ENCODE measurements at places on chromosomes 13 and 19. TPM values are rescaled to one million over a fixed set of nuclear protein-coding genes. Genes with fewer than 3 reads are reported as not detected.

- DNase-seq: no peak
Observed at GRCh38 chr13:45295536-45295935, 45.4 kb downstream of the TPT1 start.

The NHLRC3 gene
- 8.4 TPM for polyA plus RNA-seq

DNA sequence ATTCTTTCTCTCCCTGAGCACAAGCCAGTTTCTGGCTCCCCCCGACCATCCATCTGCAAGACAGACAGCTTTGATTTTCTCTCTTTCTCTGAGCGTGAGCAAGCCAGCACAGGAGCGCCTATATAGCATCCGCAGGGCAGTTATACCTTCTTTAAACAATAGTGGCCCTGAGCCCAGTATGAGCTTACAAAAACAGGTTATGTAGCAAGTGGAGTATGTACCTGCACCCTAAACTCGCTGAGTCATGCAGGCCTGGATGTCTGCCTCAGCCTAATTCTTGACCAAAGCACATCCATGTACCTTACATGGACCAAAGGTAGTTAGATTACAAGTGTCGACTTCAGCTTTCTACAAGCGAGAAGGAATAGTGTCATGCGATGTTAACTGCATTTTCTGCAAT, 61.7 kb downstream of the RAP2A start:
- DNase-seq: no peak

GRCh38 chr19:55676383-55676782, 1.4 kb downstream of the EPN1 start:
- DNase-seq: no peak

The CD70 gene
- polyA plus RNA-seq: not detected

DNA sequence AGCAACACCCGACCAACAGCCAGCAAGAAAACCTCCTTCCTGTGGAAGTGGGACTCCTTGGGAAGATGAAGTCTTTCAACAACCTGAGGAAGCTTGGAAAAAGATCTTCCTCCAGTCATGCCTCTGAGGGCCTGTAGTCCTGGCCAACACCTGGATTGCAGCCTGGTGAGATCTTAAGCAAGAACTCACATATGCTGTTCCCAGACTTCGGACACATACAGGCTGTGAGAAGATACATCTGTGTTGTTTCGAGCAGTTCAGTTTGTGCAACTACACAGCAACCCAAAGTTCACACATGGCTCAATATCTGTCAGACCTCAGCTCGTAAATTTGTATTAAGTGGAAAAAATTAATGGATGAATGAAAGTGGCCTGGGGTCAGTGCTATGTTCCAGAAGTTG, 65.1 kb upstream of the UBAC2 start:
- DNase-seq: no peak

GRCh38 chr19:7959211-7959610, 15.7 kb upstream of the TIMM44 start:
- no peak for DNase-seq

- DNase-seq: no peak
Observed at GRCh38 chr13:21361123-21361522, 98.0 kb downstream of the ZDHHC20 start.

The PROZ gene
- 40.7 TPM for polyA plus RNA-seq

- no peak for DNase-seq
Observed at GRCh38 chr13:75251188-75251587, 230.8 kb downstream of the TBC1D4 start.

DNA sequence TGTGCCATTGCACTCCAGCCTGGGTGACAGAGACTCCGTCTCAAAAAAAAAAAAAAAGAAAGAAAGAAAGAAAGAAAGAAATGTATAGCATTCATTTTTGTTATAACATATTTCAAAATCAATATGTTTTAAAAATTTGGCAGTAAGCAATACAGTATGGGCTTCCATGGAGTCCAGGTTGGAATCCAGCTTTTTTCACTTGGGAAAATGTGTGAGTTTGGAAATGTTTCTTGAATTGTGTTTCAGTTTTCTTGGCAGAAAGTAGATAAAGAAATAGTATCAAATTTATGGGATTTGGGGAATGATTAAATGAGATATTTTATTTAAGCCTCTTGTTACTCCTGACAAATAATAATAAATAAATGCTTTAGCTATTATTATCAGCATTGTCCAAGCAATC, 225.6 kb downstream of the PCDH9 start:
- no peak for DNase-seq

The KIR2DL4 gene
- not detected for polyA plus RNA-seq

GRCh38 chr13:40187324-40187795, 479.1 kb downstream of the FOXO1 start:
- no peak for DNase-seq

DNA sequence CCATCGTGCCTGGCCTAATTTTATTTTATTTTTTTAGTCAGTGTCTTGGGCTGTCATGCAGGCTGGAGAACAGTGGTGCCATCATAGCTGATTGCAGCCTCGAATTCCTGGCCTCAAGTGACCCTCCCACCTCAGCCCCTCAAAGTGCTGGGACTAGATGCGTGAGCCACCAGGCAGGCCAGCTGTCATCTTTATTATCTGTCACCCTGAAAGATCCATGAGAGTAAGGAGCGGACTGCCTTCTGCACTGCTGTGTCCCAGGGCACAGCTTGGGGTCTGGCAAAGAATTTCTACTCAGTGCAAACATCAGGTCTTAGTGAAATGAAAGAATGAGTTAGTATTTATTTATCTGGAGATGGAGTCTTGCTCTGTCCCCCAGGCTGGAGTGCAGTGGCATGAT, 9.5 kb upstream of the TLE5 start:
- DNase-seq: no peak

The ZNF541 gene
- polyA plus RNA-seq: not detected

The SYDE1 gene
- polyA plus RNA-seq: 0.72 TPM

DNA sequence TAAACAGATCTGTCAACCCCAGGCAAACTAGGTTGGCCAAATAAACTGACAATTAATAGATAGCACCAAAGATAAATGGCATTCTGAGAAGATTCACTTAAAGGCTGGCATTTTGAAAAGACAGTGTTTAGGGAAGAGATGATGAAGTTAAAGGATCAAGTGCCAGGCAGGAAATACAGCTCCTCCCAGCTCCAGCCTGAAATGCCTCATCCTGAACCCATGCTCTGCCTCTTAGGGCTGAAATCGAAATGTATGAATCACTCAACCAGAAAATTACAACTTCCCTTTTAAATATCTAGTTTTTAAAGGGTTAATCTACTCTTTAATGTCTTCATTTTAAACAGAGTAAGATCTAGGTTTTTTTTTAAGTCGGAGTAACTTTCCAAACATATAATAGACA, 171.2 kb upstream of the UBL3 start:
- no peak for DNase-seq

The ZNF850 gene
- 0.20 TPM for polyA plus RNA-seq

DNA sequence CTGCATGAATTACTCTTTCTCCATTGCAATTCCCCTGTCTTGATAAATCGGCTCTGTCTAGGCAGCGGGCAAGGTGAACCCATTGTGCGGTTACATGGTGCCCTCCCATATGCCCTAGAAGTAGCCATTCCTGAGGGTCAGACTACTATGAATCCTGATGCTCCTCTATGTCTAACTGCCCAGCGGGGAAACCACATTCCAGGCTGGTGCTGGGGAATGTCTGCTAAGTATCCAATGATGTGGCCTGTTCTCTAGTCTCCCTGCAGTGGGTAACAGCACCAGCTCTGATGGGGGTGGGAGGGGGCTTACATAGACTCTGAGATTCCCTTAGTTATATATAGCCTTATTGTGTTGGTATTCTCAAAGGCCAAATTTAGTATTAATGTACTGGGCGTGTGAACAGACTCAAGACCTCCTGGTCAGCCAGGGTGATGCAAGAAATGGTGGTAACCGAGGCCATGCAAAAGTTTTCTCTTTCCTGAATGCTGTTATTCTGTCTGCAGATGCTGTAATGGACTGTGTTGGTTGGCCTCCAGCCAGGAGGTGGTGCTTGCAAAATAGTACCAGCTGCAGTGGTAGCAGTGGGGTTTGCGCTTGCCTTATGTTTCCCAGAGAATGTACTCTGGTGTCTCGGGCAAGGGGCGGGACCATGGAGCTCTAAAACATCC, 564.8 kb upstream of the SLITRK1 start:
- no peak for DNase-seq

DNA sequence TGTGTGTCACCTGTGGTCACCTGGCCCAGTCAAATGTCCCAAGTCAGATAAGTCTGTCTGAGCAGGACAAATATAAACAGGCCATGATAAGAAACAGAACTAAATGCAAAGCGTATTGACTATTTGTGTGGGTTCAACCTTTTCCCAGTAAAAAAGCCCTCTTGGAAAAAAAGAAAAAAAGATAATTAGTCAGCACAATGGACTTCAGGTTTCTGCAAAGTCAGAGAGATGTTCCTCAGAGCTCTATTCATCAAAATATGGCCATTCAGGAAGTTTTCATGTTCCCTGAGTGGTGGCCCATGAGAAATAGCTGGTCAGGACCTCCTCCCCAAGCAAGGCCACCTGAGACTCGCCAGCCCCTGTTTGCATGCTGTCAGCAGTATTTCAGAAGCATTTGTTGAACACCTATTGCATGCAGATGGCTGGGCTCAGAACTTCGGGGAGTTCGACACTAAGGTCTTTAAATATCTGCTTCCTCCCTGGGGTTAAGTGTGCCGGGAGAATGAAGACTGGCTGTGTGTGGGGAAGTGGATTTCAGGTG, 2.7 kb downstream of the FFAR3 start:
- DNase-seq: no peak

The BORA gene
- 1.0 TPM for polyA plus RNA-seq

The RFXAP gene
- polyA plus RNA-seq: 1.3 TPM

GRCh38 chr19:2227415-2228156, 8.5 kb downstream of the PLEKHJ1 start:
- no peak for DNase-seq

The FCHO1 gene
- 0.69 TPM for polyA plus RNA-seq

GRCh38 chr13:24323036-24323738, 13.8 kb downstream of the C1QTNF9 start:
- DNase-seq: no peak

DNA sequence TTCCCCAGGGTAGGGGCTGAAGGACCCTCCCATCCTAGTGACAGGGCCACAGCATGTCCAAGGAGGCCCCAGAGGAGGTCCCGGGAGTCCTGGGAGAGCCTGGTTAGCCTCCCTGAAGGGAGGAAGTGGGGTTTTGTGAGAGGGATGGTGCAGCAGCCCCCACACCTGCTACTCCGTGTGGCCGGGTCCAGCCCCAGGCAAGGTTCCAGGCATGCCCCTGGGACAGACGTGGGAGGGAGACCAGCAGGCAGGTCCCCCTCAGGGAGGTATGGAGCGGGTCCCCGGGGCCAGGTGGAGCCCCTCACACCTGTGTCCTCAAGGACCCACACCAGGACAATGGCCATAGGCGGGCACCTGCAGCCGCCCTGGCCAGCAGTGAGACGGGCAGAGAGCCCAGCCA, 1.9 kb upstream of the F7 start:
- DNase-seq: no peak

DNA sequence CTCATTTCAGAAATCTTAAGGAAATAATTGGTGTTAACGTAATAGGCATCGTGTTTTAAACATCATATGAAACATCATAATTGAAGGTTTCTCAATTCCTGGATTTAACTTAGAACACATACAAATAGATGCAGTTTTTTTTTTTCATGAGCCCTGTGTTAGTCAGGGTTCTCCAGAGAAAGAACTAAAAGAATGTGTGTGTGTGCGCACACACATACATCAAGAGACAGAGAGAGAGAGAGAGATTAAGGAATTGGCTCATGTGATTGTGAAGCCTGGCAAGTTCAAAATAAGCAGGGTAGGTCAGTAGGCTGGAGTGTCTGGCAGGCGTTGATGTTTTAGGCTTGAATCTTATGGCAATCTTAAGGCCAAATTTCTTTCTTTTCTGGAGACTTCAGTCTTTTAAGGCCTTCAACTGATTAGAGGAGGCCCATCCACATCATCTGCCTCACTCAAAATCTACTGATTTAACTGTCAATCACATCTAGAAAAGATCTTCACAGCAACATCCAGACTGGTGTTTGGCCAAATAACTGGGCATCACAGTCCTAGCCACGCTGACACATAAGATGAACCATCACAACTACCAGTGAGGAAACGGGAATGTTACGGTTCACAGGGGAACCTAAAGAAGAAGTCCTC, 25.2 kb downstream of the SPATA13 start:
- no peak for DNase-seq

The ALG5 gene
- 60.1 TPM for polyA plus RNA-seq

The OSCAR gene
- polyA plus RNA-seq: 2.0 TPM

DNA sequence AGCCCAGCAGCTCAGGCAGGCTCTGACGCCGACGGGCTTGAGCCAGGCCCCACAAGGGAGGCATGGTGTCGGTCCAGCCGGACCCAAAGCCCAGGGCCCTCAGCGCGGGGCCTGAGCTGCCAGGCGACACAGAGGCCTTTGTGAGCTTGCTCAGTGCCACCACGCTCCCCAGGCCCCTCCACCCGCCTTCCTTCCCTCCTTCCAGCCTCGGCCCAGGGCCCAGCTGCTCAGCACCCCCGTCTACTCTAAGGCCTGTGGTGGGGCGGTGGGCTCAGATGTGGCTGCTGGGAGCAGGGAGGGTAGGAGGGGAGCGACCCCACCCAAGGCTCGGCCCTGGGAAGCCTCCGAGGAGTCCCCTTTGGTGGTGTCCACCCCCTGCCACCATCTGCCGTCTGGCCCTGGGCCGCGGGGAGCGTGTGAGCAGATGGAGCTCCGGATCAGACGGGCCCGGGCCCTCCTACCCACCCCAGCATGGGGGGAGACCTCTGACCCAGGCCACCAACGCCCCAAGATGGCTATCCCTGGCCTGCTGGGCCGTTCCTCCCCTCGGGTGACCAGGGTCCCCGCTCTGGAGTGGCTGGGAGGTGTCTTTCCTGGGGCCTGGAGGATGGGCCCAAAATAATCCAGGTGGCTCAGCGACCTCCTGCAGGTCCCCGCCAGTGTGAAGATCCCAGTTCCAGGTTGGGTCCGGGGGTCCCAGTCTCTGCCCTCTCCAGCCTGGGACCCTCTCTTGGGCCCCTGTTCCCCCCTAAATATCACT, 7.8 kb downstream of the ZBTB7A start:
- no peak for DNase-seq

- DNase-seq: no peak
Observed at GRCh38 chr19:806815-807421, 9.7 kb downstream of the PTBP1 start.

DNA sequence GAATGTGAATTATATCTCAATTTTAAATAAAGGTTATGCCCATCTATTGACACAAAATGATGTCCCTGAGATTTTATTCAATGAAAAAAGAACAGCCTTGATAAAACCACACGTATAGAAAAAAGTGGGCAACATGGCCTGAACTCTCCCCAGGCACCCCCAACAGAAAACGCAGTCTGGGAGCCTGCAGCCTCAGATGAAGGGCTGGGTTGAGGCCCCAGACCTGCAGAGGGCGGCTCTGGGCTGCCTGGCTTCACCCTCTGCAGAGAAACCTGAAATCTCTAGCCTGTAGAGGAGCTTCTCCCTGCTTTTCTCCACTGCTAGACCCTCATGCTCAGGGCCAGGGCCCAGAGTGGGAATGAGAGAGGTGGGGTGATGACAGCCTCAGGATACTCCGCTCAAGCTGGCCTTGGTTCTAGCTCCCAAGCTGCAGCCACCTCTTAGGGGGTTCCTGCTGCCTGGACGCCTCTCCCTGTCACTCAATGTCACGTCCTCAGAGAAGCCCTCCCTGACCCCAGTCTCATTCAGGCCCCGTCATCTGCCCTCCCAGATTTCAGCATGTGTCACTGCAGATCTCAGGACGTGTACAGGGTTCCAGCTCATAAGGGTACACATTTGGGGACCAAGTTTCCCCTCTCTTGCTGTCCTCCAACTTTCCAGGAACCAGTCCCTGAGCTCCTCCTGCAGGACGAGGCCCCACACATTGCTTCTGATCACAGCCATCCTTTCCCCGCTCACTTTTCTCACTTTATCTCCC, 1.8 kb downstream of the MBD3 start:
- DNase-seq: no peak
